ENCODE measurements at places on chromosomes 12 and 14.

- peak; percentile 68 for DNase-seq
Measured at GRCh38 chr14:70096866-70097265, 91.9 kb downstream of the SLC8A3 start.

DNA sequence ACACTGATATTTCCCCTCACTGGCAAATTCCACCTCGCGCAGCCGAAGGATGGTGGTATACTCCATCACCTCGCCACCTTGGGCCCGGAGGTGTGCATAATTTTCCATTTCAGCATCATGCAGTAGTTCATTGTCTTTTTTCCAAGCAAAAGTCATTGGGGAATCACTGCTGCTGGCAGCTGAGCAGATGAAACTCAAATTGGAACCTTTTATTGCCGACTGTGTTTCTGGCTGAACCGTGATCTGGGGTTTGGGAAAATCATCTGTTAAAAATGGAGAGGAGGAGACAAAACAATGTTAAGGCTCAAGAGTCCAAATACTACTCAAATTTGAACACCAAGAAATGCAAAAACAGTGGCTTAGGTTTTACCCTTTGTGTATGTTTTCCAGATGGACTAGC lies 39.7 kb downstream of the LRIG3 start:
- DNase-seq: no peak

- DNase-seq: no peak
Measured at GRCh38 chr12:41468756-41469155, 280.6 kb downstream of the PDZRN4 start.

- DNase-seq: no peak
Measured at GRCh38 chr14:105486974-105487448, 325 bp downstream of the CRIP1 start.

DNA sequence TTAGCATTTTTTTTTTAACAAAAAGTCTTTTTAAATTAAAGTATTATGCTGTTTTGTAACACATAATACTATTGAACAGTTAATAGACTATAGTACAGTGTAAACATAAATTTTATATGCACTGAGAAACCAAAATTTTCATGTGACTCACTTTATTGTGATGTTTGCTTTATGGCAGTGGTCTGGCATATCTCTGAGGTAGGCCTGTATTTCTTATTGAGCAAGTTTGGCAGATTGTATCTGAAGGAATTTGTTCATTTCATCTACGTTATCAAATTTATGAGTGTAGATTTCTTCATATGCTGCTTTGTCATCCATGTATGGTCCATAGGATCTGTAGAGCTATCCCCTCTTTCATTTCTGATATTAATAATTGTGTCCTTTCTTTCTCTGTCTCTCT lies 78.8 kb upstream of the PDE3A start:
- no peak for DNase-seq

Data from islet precursor cell (in vitro differentiated cells).